ENCODE measurements at places on chromosomes 6 and 20. TPM values are rescaled to one million over a fixed set of nuclear protein-coding genes. Genes with fewer than 3 reads are reported as not detected.

BANF2 gene
- total RNA-seq, result not detected

IP6K3 gene
- not detected for total RNA-seq

PRRT1 gene
- total RNA-seq, result 0.41 TPM

LHFPL5 gene
- total RNA-seq, result 0.82 TPM

MAK gene
- under 0.01 TPM for total RNA-seq

NANP gene
- 6.5 TPM for total RNA-seq

TP53TG5 gene
- not detected for total RNA-seq

GPSM3 gene
- 0.41 TPM for total RNA-seq

LINC00237 gene
- 0.82 TPM for total RNA-seq

ADGRF4 gene
- total RNA-seq, result not detected

COMMD7 gene
- total RNA-seq, result 23.2 TPM

ARFGEF3 gene
- total RNA-seq, result 37.1 TPM

MLN gene
- not detected for total RNA-seq

NNAT gene
- 367 TPM for total RNA-seq

WFDC6 gene
- total RNA-seq, result not detected

CLIC1 gene
- total RNA-seq, result 26.1 TPM

RNF39 gene
- not detected for total RNA-seq

RIPPLY2 gene
- 21.6 TPM for total RNA-seq

FABP7 gene
- 1,193 TPM for total RNA-seq

VGLL2 gene
- not detected for total RNA-seq

BIRC7 gene
- total RNA-seq, result not detected

FLRT3 gene
- 97.4 TPM for total RNA-seq

PGC gene
- under 0.01 TPM for total RNA-seq

ZSCAN16 gene
- total RNA-seq, result 14.3 TPM

BMP7 gene
- 9.4 TPM for total RNA-seq

TRPC4AP gene
- 52.2 TPM for total RNA-seq

C6orf141 gene
- total RNA-seq, result 4.9 TPM

TMEM200A gene
- total RNA-seq, result 20.4 TPM

DAAM2 gene
- total RNA-seq, result 5.3 TPM

SNAP25 gene
- total RNA-seq, result 140 TPM

SLC35D3 gene
- 0.82 TPM for total RNA-seq

MUCL3 gene
- total RNA-seq, result not detected

FAM83C gene
- total RNA-seq, result not detected

UNC93A gene
- total RNA-seq, result not detected

NUDT3 gene
- 96.2 TPM for total RNA-seq

CRISP3 gene
- total RNA-seq, result under 0.01 TPM

HTR1B gene
- 5.3 TPM for total RNA-seq

SIRPD gene
- not detected for total RNA-seq

MRPL2 gene
- total RNA-seq, result 8.2 TPM

IRF4 gene
- total RNA-seq, result not detected

MYL9 gene
- 0.41 TPM for total RNA-seq
